M059J (cell line): ENCODE measurements at places on chromosomes 3 and 15.

DNA sequence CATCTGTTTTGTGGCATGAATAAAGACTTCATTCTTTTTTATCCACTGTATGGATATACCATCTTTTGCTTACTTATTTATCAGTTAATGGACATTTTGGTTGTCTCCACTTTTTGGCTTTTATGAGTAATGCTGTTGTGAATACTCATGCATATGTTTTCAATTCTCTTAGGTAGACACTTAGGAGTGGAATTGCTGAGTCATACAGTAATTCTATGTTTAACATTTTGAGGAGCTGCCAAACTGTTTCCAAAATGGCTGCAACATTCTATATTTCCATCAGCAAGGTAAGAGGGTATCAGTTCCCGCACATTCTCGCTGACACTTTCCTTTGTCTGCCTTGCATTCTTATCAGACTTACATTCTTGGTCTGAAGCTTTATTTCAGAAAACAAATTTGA is 191.1 kb downstream of the WNT5A start:
- DNase-seq = peak; percentile 40

DNA sequence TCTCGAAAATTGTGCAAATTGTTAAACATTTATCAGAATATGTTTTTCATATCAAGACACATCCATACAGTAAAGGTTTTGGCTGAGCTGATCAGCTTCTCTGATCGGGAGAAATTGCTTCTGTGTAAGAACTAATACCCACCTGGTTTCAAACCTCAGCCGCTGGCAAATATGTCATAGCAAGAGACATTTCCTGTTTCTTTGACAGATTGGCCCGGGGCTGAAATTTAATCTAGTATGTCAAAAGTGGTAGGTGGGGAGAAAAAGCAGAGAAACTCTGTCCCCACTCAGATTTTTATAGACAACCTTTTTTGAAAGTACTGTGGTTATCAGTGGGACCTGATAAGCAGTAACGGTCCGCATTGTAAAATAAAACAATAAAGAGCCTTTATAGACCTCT is 88.8 kb upstream of the SLC24A5 start:
- no peak for DNase-seq

GRCh38 chr15:86002444-86002843 is 77.2 kb upstream of the AGBL1 start:
- peak; percentile 2 for DNase-seq

DNA sequence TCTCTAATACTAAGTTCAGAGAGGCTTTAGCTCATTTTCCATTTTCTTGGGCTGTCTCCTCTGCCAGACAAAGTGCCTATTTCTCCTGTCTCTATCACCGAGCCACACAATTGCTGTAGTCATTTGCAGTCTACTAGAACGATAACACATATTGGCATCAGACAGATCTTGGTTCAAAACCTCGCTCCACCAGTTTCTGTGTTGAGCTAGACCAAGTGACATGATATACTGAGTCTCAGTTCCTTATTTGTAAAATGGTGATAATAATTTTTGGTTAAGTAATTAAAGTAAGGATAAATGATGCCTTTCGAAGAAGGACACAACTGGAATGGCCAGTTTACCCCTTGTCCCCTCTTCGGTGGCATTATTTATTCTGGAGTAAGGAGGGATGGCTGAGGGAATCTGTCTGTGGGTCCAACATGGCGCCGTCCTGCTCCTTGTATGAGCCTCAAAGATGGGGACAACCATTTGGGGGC is 398 bp upstream of the RAB7A start:
- no peak for DNase-seq

GRCh38 chr3:87127281-87127680 is 99.8 kb upstream of the CHMP2B start:
- DNase-seq = no peak

DNA sequence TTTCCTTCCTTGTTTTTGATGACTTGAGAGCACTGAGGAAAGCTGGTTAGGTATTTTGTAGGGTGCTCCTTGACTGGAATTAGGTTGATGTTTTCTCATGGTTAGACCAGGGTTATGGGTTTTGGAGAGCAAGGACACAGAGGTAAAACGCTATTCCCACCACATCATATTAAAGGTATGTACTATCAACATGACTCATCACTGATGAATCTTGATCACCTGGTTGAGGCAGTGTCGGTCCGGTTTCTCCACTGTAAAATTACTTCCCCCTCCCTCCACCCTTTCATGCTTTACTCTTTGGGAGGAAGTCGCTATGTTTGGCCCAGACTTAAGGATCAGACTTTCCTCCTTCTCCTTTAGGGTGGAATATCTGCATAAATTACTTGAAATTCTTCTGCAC is 201.6 kb downstream of the EDEM1 start:
- peak; percentile 1 for DNase-seq

- DNase-seq = no peak
Observed at GRCh38 chr3:112734171-112734570, 93.2 kb upstream of the CCDC80 start.

DNA sequence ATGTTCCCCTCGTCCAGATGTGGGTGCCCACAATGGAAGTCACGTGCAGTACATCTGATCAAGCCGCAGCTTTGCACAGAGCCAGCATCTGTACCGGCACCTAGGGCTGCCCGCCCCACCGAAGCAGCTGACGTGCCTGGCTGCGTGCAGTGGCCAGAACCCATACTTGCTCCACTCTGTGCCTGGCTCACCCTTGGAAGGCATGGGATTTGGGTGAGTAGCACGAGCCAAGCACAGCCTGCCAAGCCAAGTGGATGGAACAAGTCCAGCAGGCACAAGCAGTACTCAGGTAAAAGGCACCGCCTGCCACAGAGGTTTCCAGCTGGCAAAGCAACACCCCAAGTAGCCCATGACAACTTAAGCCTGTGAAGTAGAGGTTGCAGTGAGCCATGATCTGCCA is 261.3 kb downstream of the TBC1D5 start:
- DNase-seq = no peak

DNA sequence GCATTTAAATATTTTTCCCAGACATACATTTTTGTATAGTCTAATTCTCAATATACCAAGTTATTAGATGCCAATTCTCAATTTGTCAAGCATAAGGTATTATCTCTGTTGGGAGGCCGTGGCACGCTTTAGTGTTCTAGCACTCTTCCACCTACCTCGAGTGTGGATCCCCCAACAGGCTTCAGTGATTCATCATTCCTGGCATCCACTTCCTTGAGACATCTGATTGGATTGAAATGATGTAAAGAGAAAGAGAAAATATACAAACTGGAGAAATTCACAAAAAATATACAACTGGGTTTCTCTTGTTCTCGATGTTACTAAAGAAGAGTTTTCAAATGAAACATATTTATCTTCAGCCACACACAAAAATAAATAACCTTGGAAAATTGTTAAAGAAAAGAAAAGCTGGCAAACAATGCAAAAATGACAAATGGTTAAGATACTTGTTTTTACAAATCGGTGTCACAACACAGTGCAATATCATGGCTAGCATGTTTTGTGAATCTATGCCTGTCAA is 218.0 kb upstream of the CDIN1 start:
- peak; percentile 34 for DNase-seq

GRCh38 chr15:31471731-31472430 is 145.2 kb downstream of the KLF13 start:
- DNase-seq = peak; percentile 74

DNA sequence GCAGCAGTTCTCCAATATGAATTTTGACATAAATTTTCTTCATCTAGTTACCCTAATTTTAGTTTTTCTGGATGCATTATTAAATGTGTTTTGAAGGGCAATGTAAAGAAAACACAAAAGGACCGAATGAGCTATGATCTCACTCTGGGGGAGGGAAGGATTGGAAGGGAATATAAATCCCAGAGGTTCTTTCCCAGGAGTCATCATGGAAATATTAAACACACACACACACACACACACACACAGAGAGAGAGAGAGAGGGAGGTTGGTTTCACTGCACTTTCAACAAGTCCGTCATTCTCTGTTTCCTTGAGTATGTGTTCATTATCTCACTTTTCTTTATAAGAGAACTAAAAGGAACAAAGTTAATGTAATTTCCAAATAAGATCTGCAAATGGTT is 70.7 kb upstream of the DCBLD2 start:
- peak; percentile 97 for DNase-seq

- no peak for DNase-seq
Observed at GRCh38 chr3:65642883-65643282, 395.8 kb downstream of the MAGI1 start.

GRCh38 chr15:78437107-78437761 is 782 bp upstream of the IREB2 start:
- no peak for DNase-seq

GRCh38 chr15:33204926-33205325 is 10.4 kb upstream of the FMN1 start:
- DNase-seq = no peak

DNA sequence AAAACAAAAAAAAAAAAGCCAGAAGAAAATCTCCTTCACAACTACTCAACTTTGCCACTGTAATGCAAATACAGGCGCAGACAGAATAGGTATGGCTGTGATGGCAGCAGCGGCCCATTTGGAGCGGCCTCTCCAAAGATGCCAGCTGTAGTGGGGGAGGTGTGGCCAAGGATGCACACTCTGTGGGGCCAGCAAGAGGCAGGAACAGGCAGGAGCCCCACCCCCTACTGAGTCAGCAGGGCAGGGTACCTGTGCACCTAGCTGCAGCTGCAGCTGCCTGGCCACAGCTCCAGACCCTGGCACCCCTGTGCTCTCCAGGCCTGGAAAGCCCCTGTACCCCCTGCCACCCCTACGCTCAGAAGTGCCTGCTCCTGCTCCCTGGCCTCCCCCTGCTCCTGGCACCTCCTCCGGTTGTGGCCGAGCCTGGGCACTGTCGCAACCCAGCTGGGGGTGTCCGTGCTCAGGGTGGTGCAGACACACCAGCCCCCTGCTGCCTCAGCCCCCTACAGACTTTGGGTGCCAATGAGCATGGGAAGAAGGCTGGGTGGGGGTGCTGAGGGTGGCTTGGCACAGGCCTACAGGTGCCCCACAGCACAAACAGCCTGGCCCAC is 312.7 kb downstream of the ULK4 start:
- no peak for DNase-seq

DNA sequence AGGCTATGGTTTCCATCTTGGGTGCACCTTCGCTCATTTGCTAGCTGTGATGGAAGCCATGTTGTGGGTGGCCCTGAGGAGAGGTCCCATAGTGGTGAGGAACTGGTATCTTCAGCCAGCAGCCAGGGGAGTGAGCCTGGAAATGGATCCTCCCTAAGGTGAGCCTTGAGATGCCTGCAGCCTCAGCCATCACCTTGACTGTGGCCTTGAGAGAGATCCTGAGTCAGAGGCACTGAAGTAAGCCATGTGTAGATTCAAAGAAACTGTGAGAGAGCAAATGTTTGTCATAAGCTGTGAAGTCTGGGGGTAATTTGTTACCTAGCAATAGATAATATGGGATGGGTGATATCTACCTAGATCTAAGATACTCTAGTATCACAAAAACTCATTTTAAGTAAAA is 105.3 kb downstream of the SNRK start:
- DNase-seq = no peak

GRCh38 chr3:44208568-44208967 is 33.1 kb upstream of the TOPAZ1 start:
- DNase-seq = peak; percentile 53

- DNase-seq = no peak
Observed at GRCh38 chr3:38721207-38721772, 71.8 kb upstream of the SCN5A start.

- DNase-seq = no peak
Observed at GRCh38 chr3:14142567-14143270, 17.9 kb downstream of the TMEM43 start.

- no peak for DNase-seq
Observed at GRCh38 chr15:65379986-65380385, 2.2 kb upstream of the IGDCC3 start.

DNA sequence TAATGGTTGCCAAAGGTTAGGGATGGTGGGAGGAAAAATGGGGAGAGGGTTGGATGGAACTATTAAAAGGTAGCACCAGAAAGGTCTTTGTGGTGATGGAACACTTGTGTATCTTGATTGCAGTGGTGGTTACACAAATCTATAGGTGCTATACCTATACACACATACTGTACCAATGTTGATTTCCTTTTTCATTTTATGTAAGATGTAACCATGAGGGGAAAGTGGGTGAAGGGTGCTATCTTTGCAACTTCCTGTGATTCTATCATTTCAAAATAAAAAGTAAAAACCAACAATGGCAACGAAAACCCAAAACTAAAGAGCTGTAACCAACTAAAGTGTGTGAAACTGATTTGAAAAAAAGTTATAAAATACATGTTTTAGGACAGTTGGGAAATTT is 761 bp upstream of the ZNF35 start:
- DNase-seq = no peak

DNA sequence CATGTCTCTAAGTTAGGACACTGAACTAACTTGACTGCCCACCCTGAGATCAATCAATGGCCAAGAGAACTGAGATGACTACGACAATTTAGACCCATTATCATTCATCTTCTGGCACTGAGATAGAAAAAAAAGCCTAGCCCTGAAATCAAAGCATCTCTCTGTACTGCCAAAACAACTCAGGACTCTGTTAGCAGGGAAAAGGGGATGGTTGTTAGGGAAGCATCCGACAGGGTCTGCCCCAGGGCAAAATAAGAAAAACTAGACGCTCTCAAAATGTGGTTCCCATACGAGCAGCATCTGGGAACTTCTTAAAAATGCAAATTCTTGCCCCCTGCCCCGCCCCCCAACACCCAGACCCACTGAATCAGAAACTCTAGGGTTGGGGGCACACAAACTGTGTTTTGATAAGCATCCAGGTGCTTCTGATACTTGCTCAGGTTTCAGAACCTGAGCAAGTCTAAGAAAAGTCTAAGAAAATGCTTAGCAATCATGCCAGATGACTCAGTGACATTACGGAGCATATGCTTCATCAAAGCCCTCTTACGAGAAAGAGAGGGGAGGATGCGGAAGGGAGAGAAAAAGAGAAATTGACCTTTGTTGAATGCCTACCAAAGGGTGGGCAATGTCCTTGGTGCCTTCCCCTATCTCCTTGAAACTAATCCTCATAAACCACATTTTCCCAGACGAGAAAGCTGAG is 172.8 kb upstream of the HES1 start:
- DNase-seq = peak; percentile 54

DNA sequence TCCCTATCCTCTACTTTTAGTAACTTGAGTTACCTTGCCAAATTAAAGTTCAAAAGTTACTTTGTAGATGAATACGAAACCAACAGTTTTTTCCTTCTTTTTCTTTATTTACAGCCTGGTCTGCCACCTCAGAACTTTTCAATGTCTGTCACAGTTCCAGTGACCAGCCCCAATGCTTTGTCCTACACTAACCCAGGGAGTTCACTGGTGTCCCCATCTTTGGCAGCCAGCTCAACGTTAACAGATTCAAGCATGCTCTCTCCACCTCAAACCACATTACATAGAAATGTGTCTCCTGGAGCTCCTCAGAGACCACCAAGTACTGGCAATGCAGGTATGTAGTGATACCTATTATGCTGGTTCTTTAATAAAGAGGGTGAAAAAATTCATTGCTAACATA is 59.0 kb downstream of the LYSMD4 start:
- no peak for DNase-seq
